PC-9 (cell line): ENCODE measurements at places on chromosomes 3 and 15.

GRCh38 chr3:128322030-128323022, 144.4 kb downstream of the DNAJB8 start:
- H3K36me3 ChIP-seq, result no peaks in the 10 kb centered on the region
- no peaks in the 10 kb centered on the region for H3K27me3 ChIP-seq
- DNase-seq, result peak; percentile 49
- no peak overlapping the region for H3K4me3 ChIP-seq

DNA sequence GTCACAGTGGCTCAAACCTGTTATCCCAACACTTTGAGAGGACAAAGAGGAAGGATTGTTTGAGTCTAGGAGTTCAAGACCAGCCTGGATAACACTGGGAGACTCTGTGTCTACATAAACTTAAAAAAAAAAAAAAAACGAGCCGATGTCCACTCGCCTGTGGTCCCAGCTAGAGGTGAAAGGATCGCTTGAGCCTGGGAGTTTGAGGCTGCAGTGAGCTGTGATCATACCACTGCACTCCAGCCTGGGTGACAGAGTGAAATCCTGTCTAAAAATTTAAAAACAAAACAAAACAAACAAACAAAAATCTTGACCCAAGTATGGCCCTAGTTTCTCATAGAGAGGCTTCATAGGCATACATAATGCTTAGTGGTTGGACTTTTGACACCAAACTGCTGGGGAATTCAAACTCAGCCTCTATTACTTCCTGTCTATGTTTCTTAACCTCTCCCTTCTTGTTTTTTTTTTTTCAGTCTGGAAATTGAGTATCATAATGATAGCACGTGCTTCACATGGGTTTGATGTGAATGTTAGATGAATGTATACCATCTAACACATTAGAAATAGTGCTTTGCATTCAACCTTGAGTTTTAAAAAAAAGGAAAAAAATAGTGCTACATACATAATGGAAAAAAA, 46.4 kb upstream of the CAPN7 start:
- H3K4me1 ChIP-seq, result no peaks in the 10 kb centered on the region
- no peak overlapping the region for H3K27ac ChIP-seq
- no peak overlapping the region for H3K4me3 ChIP-seq
- H3K36me3 ChIP-seq, result no peaks in the 10 kb centered on the region
- DNase-seq, result no peak
- H3K27me3 ChIP-seq, result peaks cover 43% of the 10 kb centered on the region

GRCh38 chr3:189702066-189702646, 71.0 kb downstream of the TP63 start:
- no peaks in the 10 kb centered on the region for H3K27me3 ChIP-seq
- no peak for DNase-seq
- no peaks in the 10 kb centered on the region for H3K4me1 ChIP-seq
- no peak overlapping the region for H3K27ac ChIP-seq

GRCh38 chr3:14266361-14266760, 87.7 kb downstream of the LSM3 start:
- H3K4me1 ChIP-seq, result peaks cover 64% of the 10 kb centered on the region
- H3K27me3 ChIP-seq, result no peaks in the 10 kb centered on the region
- no peak overlapping the region for H3K4me3 ChIP-seq
- DNase-seq, result no peak
- no peaks in the 10 kb centered on the region for H3K36me3 ChIP-seq

- no peak overlapping the region for H3K4me3 ChIP-seq
- H3K36me3 ChIP-seq, result no peaks in the 10 kb centered on the region
- H3K27ac ChIP-seq, result no peak overlapping the region
- DNase-seq, result no peak
Observed at GRCh38 chr3:6680119-6680806, 180.7 kb upstream of the GRM7 start.

- no peak overlapping the region for H3K27ac ChIP-seq
- no peaks in the 10 kb centered on the region for H3K4me1 ChIP-seq
- no peak for DNase-seq
- no peaks in the 10 kb centered on the region for H3K36me3 ChIP-seq
Observed at GRCh38 chr15:26449291-26449690, 323.6 kb downstream of the GABRB3 start.

DNA sequence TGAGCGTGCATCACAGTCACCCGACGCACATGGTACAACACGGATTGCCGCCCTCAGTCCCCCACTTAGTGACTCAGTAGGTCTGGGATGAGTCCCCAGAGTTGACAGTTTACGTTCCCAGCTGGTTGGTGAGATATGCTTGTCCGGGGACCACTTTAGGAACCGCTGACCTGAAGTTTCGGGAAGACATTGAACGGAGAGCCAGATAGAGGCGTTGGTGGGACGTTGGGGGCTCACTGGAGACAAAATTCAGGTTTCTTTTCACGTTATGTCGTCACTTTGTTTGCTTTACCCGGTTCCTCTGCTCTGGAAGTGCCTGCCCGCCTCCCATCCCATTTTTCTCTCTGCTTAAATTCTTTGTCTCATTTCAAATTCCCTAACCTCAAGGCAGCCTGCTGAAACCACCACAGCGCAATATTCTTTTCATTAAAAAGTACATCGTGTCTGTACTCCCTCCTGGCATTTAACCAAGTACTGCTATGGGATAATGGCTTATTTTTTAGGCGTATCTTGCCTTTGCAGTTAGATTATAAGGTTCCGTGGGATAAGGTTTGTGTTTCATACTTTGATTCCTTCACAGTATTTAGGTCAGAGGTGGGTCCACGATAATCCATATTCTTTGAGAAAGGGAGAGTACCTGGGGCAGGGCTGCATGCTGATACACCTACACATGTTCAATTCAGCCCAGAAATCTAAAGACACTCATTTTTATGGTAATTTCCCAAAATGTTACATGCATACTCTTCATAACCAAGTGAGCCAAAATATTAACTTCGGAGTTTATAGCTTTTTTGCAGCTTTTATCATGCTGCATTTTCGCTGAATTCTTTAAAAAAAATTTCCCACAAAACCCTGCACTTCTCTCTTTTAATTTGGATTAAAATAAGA, 921 bp downstream of the LMLN start:
- H3K27ac ChIP-seq, result peak overlapping the region; percentile 57
- H3K4me1 ChIP-seq, result peaks cover 45% of the 10 kb centered on the region
- DNase-seq, result no peak
- H3K36me3 ChIP-seq, result peaks cover 7% of the 10 kb centered on the region; the same call in 1 of the 2 replicates
- peak overlapping the region; percentile 70 for H3K4me3 ChIP-seq

DNA sequence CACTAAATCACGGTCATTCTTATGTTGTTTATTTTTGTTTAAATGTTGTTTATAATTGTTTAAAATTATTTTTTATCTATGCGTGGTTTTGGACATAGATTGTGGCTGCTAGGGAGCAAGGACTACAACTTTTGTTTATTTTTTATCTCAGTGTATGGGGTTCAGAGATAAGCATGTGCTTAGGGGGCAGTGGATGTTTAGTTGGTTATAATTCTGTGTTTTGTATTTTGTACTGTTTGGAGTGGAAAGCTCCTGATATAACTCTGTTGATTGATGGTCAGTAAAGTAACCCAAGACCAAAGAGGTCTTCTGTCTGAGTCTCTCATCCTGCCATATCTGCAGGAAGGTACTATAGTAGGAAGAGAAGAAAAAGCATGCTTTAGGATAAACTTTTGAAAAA, 36.5 kb upstream of the NPHP3 start:
- no peak overlapping the region for H3K27ac ChIP-seq
- peaks cover 4% of the 10 kb centered on the region; the same call in 1 of the 2 replicates for H3K27me3 ChIP-seq
- no peaks in the 10 kb centered on the region for H3K4me1 ChIP-seq
- H3K4me3 ChIP-seq, result no peak overlapping the region
- no peaks in the 10 kb centered on the region for H3K36me3 ChIP-seq

DNA sequence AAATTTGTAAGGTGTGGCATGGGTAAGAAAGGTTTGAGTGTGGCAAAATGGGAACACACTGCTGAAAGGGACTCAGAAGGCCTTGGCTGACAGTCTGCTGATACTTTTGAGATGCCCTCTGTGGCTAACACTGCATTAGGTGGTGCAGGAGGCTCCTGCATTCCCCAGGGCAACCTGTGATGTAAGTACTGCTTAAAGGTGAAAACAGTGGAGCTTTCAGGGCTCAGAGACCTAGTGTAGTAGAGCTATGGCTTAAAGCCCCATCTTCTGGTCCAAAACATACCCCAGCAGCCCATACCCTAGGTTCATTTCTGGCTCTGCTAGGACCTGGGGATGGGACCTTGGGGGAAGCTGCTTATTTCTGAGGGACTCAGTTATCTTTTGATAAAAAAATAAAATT, 374.1 kb downstream of the ERC2 start:
- no peaks in the 10 kb centered on the region for H3K4me1 ChIP-seq
- no peak overlapping the region for H3K4me3 ChIP-seq
- DNase-seq, result no peak
- no peak overlapping the region for H3K27ac ChIP-seq
- no peaks in the 10 kb centered on the region for H3K27me3 ChIP-seq

DNA sequence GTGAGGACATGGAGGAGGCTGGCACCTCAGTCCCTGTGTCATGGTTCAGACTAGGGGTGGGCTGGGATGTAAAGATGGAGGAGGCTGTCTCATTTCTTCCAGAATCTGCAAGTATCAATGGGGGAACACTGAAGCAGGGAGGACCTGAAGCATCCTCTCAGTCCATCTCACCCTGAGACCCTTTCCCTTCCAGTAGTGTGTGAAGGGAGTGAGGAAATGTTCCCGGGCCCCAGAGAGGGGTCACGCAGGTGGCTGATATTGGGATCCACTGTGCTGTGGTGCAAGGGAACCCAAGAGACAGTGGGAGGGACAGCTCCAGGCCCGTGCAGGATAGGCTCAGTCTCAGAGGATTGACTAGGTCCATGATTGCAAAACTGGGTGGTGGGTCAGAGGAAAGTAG, 72.2 kb upstream of the ADPGK start:
- no peaks in the 10 kb centered on the region for H3K36me3 ChIP-seq
- peaks cover 39% of the 10 kb centered on the region for H3K27me3 ChIP-seq
- no peak overlapping the region for H3K4me3 ChIP-seq
- no peak for DNase-seq

GRCh38 chr3:52063026-52063723, 6.8 kb upstream of the DUSP7 start:
- H3K36me3 ChIP-seq, result no peaks in the 10 kb centered on the region
- H3K27me3 ChIP-seq, result no peaks in the 10 kb centered on the region
- no peak overlapping the region for H3K4me3 ChIP-seq

GRCh38 chr15:35481992-35482391, 64.0 kb downstream of the DPH6 start:
- H3K27ac ChIP-seq, result no peak overlapping the region
- H3K27me3 ChIP-seq, result no peaks in the 10 kb centered on the region
- no peaks in the 10 kb centered on the region for H3K36me3 ChIP-seq
- DNase-seq, result peak; percentile 76
- H3K4me3 ChIP-seq, result no peak overlapping the region
